ENCODE measurements at places on chromosomes 2 and 18.

- DNase-seq: no peak
These were observed 150.8 kb downstream of the PXDN start for GRCh38 chr2:1593371-1594122.

GRCh38 chr2:113977660-113978523 lies 88.0 kb downstream of the ACTR3 start:
- DNase-seq: peak; percentile 70

DNA sequence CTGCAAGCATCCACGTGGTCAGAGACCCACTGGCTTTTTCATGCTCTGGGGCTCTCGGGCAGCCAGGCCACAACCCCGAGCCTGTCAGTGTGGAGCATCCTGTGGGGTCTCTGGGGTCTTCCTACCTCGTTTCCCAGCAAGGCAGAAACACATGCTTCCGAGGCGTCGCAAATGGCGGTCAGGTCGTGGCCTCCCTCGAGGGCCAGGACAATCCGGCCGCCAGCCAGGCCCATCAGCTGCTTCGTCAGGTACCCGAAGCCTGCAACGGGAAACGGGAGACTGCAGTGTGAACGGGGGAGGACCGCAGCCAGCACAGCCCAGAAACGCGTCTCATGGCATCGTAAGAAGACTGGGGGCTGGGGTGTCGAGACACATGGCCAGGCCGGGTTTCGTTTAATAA lies 218.7 kb downstream of the TWIST2 start:
- no peak for DNase-seq

DNA sequence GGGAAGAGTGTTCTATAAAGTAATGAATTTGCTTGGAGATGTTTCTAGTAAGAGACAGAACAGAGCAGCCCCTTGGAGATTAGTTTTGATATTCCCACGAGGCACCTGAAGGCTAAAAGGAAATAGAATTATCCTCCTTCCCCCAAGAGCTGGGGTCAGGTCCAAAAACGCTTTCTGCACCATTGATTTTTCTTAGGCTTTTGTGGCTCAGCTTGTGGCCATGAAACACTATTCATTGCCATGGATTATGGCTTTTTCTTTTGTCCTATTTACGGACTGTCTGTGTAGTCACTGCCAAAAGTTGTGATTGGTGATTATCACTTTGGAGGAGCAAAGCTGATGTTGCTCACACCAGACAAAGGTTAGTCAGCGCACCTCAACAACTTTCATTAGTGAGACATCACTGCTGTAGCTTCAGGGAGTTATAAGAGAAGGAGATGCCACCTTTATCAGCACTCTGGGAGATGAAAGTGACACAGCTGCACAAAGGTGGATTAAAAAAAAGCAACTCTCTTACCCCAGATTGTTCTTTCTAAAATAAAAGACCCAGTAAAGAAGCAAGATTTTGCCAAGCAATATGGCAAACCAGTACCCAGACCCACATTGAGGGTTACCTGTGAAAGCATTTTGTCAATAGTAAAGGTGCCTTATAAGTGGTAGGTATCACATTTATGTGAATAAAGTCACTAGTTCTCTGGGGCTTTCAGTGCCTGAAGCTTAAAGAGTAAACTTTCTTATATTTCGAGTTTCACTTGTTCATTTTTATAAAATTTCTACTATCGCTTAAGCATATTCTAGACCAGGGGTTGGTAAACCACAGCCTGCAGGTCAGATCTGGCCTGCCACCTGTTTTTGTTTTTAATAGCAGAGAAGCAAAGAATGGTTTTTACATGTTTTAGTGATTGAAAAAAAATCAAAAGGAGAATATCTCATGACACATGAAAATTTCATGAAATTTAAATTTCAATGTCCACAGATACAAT lies 10.6 kb downstream of the CXCR4 start:
- DNase-seq: no peak

DNA sequence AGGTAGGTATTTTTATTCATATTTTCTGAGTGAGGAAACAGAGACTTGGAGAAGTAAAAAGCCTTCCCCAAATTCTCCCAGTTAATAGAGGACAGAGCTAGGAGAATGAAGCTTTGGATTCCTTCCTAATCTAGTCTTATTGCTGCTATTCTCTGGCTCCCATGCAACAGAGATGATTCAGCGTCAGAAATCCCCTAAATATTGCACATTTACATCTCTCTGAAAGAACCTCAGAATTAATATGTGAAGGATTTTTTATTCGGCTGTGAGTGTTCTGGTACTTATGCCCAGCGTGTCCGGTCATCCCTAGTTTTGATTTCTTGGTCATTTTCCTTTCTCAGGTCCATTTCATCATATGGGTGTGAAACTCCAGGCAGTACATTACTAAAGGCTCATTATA lies 91.2 kb upstream of the SESTD1 start:
- no peak for DNase-seq

DNA sequence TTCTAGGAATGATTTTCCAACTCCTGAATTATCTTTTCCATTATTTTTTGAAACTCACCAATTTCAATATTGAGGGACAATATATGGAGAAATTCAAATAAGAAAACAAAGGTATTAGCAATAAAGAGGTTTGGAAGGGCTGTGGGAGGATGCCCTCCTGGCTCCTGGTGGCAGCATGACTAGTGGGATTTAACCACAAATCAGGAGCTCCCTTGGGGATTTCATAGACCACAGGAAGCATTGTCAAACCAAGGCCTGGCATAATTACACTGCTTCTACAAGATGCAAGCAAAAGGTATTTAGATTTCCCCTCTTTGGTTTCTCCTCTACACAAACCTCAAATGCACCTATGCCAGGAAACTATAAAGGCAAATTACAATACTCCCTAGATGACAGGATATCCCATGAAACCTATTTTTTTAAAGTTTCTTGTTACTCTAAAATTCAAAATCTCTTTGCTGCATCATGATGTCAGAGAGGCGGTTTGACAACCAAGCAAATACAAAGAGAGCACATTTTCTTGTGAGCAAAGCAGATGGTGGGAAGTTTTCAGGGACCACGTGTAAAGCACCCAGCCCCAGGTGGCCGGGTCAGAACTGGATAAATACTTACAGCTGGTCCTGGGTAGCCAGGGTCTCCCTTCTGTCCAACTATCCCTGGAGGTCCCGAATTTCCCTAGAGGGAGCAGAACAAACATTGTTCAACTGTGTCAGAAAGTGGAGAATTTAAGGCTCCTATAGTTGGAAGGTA lies 67.9 kb downstream of the COL6A3 start:
- peak; percentile 12 for DNase-seq

- peak; percentile 48 for DNase-seq
These were observed 5.3 kb downstream of the MAP4K3 start for GRCh38 chr2:39431592-39432316.

DNA sequence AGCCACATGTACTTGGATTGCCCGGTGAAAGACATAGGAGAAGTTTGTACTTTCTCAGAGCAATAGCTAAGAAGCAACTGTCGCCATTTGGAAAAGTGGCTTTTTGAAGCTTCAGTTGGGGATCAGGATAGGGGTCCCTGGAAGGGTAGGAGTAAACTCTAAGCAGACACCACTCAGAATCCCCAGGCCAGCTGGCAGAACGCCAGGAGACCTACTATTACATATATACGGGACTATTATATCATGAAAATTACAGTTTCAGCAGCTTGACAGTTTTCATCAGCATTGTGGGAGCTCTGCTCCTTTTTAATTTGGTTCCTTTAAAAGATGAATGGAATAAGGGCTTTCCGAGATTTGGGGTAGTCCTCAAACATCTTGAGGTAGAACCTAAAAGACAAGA lies 54.9 kb downstream of the SRD5A2 start:
- no peak for DNase-seq

GRCh38 chr2:134705861-134706586 lies 12.8 kb downstream of the TMEM163 start:
- DNase-seq: no peak

DNA sequence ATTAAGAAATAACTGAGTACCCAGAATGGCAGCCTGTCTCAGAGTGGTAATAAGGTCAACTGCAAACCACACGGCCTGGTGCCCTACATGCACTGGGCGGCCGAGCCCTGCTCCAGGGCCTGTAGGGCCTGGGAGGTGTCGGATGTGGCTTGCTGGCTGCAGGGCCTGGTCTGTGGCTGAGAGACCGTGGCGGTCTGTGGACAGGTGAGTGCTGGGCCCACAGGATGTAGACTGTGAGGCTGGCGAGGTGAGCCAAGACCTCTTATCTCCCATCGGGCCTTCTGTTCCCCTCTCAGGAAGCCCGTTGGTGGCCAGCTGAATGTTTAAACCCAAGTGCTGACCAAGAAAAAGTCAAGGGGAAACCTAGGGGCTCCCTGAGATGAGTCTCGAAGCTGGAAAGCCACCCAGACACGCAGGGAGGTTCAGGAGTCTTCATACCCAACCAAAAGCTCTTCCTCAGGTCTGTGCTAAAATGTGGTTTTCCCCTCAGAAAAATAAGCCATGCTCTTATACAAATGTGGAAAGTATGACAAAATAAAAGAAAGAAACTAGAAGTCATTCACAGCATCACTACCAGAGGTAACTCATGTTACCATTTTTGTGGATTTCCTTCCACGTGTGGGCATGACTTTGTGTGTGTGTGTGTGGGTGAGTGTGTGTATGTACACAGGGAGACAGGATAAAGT lies 47.7 kb upstream of the CTDP1 start:
- DNase-seq: no peak

DNA sequence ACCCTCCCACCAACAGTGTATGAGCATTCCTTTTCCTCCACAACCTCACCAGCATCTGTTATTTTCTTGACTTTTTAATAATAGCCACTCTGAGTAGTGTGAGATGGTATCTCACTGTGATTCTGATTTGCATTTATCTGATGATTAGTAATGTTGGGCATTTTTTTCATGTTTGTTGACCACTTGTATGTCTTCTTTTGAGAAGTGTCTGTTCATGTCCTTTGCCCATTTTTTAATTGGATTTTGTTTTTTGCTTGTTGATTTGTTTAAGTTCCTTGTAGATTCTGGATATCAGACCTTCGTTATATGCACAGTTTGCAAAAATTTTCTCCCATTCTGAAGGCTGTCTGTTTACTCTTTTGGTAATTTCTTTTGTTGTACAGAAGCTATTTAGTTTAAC lies 59.1 kb downstream of the SP100 start:
- no peak for DNase-seq

- DNase-seq: peak; percentile 91
These were observed 31.0 kb downstream of the RNF125 start for GRCh38 chr18:32049393-32050171.

DNA sequence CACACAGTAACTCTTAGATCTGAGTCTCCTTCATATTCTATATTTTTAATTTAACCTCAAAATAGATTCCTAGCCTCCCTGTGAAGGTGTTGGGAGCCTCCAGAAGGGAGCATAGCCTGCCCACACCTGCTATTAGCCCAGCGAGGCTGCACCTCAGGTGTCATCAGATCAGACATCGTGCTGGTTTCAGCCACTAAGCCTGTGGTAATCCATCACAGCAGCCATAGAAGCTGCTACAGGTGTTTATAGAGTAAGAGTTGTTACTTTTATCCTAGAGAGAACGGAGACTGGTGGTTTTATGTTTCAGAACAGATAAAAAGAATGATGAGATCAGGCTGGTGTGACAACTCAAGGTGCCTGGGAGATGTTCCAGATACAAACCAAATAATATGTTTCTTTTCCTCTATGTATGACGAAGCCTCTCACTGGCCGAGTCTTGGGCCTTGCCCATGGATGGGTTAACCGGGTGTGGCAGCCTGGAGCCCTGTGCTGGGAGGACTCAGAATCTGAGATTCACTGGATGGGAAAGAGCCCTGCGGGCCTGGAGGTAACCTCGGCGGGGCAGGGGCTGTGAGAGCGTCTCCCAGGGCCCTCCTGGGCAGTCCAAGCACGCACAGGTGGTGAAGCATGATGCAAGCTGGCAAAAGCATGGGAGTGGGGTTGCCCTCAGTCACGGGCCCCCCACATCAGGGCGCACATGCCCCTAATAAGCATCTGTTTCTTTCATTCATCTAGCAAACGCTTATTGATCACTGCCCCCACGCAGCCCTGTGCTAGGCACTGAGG lies 73.7 kb downstream of the MRPS9 start:
- DNase-seq: no peak

DNA sequence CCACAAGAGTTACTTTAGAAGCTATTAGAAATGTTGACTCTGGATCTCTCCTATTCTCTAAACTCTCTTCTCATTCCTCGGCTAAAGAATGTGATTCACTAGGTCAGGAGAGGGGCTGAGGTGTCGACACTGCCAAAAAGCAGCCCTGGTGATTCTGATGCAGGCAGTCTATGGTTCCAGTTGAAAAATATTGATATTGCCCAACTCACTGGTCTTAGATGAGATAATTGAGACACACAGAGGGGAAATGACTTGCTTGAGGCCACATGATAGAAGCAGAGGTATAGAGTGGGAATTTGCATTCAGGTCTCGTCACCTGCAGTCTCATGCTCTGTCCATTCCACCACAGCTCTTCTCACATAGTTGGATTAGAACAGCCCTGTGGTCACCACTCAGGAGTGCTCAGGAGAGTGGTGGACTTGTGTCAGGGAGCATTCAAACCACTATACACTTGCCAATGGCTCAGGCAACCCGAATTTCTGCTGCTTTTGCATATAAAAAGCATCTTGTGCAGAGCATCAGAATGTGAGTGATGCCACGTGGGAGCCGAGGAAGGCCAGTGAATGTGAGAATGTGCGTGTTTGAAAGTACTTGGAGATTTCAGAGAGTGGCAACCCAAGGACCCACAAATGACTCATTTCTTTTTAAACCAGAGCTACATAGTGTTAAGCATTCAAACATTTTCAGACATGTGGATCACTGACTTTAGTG lies 65.1 kb upstream of the CTLA4 start:
- no peak for DNase-seq

DNA sequence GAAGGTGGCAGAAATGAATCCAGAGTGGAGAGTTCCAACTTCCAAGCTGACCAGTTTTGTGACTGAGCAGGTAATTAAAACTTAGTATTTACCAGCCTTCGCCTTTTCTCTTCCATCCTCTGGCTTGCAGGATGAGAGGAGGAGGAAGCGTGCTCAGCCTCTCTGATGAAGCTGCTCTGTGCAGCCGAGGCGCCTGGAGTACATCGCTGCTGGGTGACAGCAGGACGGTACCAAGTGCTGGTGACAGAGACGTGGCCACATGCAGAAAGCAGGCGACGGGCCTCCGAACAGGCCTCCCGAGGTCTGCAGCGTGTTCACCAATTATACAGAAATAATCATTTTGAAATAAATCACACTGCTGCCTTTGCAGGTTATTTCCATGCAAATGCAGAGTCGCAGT lies 95.0 kb downstream of the MBP start:
- no peak for DNase-seq

DNA sequence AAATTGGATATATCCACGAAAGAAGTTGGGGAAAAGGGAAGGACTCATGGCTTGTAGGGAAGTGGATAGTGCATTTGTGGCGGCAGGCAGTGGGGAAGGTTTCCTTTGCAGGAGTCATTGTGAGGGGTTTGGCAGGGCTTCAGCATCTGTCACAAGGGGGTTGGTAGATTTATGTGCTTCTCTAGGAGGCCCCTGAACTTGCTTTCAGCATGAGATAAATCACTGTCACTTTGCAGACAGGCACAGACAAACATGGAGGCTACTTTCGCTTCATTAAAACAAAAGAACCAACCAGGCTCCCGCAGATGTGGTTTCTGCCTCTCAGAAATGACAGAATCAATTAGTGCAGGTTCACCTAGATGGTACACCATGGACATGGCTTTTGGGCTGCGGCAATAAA lies 340.7 kb downstream of the TGIF1 start:
- DNase-seq: no peak

- DNase-seq: no peak
These were observed 81.6 kb downstream of the PTGR3 start for GRCh38 chr18:75127143-75128021.
